ENCODE measurements at places on chromosomes 4 and X.

- no peak for DNase-seq
Observed at GRCh38 chr4:53543561-53543960, 47.7 kb downstream of the LNX1 start.

DNA sequence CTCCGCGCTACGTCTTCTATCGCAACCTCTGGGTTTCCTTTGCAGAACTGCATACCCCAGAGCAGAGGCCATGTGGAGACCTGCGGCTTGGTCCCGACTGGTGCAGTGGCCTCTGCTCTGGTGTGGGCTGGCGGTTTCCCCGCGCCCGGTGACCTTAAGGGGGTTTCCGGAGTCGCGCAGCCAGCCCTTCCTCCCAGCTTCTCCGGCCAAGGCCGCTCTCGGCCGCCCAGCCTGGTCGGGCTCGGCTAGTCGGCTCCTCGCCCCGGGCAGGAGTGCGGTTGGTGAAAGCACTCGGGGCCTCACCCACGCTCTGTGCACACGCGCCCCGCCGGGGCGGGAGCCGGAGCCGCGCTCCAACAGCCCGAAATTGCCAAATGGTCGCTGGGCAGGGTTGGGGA, 84.9 kb downstream of the BCOR start:
- DNase-seq, result no peak

GRCh38 chr4:116180157-116180601, 905.2 kb downstream of the TRAM1L1 start:
- no peak for DNase-seq

DNA sequence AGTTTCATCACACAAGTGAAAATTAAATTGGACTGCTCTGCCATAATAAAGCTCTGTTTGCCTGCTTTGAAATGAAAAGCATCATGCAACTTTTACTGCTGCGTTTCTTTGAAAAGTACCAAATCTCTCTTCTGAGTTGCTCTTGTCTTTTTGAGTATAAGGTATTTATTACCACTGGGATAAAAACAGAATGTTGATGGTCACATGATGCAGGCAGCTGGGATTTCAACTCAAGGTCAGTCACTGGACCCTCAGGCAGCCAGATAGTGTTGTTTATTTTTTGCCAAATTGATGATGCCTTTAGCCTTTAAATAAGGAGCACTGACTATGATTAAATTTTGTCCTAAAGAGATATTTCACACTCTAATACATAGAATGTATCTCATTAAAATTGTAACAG, 32.7 kb downstream of the DMD start:
- DNase-seq, result no peak

GRCh38 chr4:181427076-181427475, 816.1 kb upstream of the TENM3 start:
- DNase-seq, result no peak

- DNase-seq, result no peak
Observed at GRCh38 chr4:35164063-35164462, 1080.3 kb downstream of the ARAP2 start.

- no peak for DNase-seq
Observed at GRCh38 chr4:173018446-173018845, 150.2 kb upstream of the GALNT7 start.

DNA sequence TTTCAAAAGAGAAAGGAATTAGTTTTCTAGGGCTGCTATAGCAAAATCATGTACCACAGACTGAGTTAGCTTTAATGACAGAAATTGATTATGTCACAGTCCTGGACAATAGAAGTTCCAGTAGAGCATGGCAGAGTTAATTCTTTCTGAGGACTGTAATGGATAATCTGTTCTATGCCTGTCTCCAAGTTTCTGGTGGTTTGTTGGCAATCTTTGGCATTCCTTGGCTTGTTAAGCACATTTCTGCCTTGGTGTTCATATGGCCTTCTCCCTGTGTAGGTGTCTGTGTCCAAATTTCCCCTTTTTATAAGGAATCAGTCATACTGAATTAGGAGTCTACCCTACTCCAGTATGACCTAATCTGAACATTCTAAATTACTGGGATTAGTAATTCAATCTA, 336.1 kb upstream of the PABPC4L start:
- no peak for DNase-seq

GRCh38 chrX:16930392-16930791, 16.1 kb upstream of the REPS2 start:
- DNase-seq, result no peak

GRCh38 chrX:22320236-22320873, 47.6 kb downstream of the CBLL2 start:
- no peak for DNase-seq

DNA sequence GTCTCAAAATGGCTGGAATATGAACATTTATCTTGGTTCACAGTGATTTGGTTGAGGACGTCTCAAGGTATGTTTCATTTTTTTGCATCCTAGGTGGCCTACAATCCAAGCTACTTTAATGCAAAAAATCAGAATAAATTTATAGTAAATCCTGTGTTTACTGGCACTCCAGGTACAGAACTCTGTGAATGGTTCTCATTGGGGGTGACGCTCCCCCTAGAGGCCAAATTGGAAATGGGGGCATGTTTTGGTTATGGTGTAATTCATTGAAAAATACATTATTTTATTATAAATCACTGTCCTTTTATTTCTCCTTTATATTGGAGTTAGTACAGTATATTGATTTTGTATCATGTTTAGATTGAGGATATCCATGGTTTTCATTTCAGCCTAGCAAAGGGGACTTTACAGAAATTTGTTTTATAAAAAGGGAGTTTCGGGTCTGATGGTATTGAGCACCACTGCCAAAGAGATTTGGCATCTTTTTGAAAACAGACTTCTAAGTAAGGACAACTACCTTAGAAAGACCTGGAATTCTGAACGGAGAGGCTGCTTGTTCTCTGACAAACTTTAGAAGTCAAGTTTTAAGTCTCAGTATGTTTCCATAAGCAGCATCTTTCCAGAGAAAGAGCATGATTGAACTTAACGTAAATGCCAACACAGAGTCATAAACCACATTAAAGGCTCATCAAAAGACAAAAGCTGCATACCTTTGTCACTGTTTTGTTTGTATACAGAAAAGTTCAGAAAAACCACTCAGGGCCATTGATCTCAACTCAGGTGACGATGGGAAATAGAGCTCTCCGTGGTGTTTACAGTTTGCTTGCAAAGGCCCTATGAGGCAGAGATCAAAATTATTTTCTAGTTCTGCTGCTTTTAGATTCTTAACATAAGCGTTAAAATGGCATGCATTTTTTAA, 19.4 kb downstream of the MTM1 start:
- peak; percentile 37 for DNase-seq

- DNase-seq, result no peak
Observed at GRCh38 chrX:112826023-112826422, 14.6 kb downstream of the AMOT start.

- DNase-seq, result no peak
Observed at GRCh38 chr4:1686440-1687036, 2.4 kb upstream of the FAM53A start.

DNA sequence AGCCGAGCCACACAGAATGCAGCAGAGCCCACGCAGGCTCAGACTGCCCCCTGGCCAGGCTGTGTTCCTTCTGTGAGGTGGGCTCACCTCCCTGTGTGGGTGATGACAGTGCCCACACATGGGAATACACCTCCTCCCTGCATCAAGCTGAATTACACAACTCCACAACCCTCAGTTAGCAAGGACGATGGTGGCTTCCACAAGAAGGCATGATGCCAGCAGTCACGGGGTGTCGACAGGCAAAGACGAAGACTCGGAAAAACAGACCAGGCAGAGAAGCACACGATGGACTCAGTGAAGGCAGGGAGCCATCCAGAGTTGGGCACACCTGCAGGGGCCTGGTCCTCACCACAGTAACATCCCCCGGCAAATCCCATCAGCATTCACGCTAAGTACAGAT, 12.1 kb downstream of the LETM1 start:
- DNase-seq, result no peak

DNA sequence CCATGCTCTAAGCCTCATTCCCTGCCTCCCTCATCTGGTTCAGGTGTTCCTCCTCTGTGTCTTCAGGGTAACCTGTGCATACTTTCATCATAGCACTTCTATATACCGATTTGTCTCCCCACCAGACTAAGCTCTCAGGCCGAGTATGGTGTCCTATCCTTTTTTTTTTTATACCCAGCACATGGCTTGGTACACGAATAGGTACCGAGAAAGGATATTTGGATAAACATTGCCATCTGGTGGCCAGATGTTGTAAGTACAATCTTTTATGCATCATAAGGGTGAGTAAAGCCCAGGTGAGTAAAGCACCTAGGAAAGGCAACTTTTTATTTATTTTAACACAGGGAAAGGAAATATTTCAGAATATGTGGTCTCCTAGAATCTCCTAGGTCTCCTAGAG, 68.4 kb downstream of the MID2 start:
- DNase-seq, result peak; percentile 42

- no peak for DNase-seq
Observed at GRCh38 chr4:121875652-121876051, 5.4 kb upstream of the BBS7 start.

GRCh38 chr4:12729384-12729783, 754.8 kb downstream of the RAB28 start:
- no peak for DNase-seq

DNA sequence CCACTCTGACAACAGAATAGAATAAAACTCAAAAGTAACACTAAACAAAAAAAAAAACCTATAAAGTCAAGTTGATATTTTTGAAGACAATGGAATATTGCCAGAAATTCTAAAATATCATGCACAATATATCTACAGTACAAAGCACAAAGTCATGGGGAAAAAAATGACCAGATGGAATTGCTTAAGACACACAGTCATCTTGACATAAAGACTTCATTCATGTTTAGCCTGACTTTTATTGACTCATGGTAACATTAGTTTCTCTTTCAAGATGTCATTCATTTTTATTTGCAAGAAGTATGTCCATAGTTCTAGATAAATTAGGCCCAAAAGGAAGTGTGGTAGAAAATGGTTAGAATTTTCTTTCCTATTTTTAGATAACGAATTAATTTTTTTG, 259.1 kb downstream of the CAMK2D start:
- no peak for DNase-seq

GRCh38 chr4:53119680-53120079, 246.2 kb downstream of the SCFD2 start:
- DNase-seq, result no peak

GRCh38 chr4:70734971-70735370, 13.2 kb downstream of the RUFY3 start:
- no peak for DNase-seq

GRCh38 chr4:3522651-3523050, 9.6 kb downstream of the LRPAP1 start:
- no peak for DNase-seq

DNA sequence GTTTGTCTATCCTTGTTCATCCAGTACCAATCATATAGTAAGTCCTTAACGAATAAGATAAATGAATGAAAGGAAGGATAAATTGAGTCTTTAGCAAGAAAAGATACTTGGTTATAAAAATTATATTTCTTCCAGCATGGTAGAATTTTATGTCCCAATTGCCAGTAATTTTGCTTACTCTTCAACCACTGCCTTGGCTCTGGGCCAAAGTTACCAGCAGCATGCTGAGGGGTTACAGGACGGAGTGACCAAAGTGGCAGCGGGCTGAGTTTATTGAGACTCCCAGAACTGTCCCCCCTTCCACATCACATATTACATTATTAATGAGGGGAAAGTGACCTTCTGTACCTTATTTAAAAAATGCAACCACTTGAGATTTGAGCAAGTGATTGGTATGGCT, 121.7 kb downstream of the RASGEF1B start:
- DNase-seq, result no peak

GRCh38 chr4:125482822-125483221, 168.1 kb downstream of the FAT4 start:
- no peak for DNase-seq

- DNase-seq, result no peak
Observed at GRCh38 chr4:111943796-111944203, 201.5 kb upstream of the FAM241A start.

- no peak for DNase-seq
Observed at GRCh38 chrX:45404206-45404605, 203.5 kb upstream of the DIPK2B start.

GRCh38 chr4:158941895-158942294, 161.0 kb upstream of the RAPGEF2 start:
- no peak for DNase-seq

GRCh38 chrX:74656079-74656745, 41.8 kb upstream of the RLIM start:
- DNase-seq, result no peak

DNA sequence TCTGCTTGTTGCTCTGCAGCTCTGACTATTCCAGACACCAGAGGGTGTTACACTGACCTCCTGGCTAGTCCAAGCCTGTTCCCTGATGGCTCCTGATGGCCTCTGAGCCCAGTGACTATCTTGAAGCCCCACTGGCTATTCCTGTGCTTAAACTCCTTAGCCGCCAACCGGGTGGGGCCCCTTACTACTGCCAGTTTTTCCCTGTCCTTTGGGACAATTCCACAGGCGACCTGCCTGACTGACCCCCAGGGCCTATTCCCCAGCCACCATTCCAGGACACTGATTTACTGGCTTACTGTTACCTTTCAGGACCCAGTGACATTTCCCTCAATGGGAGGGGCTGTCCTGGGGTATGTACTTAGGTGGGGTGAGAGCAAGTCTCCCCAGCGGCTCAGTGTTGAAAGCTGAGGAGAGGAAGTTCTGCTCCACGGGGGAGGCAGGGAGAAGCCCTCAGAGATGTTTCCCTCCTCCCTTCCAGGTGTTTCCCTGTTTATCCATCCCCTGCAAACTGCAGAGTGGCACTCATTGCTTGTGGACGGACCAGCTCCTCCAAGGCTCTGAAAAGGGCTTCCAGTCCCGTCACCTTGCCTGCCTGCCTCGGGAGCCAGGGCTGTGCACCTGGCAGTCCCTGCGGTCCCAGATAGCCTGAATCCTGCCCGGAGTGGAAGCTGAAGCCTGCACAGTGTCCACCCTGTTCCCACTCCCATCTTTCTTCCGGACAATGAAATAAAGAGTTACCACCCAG, 4.0 kb downstream of the TIMP1 start:
- DNase-seq, result no peak

GRCh38 chr4:183636503-183636902, 22.5 kb downstream of the RWDD4 start:
- DNase-seq, result no peak

Measured in memory B cell (primary cell).